ENCODE measurements at places on chromosomes 2 and 18.

GRCh38 chr2:182907081-182907830 lies 40.8 kb upstream of the FRZB start:
- DNase-seq = no peak

DNA sequence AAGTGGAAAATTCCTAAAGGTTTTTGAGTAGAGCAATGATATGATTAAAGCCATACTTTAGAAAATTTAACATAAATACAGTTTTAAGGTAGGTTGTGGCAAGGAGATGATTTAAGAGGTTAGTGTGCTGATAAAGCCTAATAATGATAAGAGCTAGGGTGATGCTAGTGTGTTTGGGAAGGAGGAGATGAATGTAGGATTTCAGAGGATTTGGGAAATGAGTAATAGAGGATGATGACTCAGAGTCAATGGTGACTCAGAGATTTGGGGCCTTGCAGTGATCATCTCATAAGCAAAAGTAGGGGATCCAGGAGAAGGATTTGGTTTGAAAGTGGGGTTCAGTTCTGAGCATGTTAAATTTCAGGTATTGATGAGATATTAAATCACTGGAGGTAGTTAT lies 23.3 kb downstream of the STAMBP start:
- peak; percentile 69 for DNase-seq

DNA sequence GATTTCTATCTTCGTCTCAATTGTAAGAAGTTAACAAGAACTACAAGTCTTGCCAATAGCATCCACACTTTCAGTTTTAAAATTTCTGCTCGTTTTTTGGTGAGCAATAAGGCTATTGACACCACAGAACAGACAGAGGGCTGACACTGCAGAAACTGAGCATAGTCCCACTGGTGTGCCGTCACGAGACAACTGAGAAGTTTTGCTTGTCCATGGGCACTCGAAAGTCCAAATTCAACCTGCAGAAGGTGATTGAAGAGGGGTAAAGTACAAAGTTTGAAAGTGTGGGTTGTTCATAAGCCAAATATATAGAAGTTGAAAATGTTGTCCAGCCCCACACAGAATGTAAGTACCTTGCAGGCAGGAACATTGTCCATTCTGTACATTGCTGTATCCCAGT lies 63.8 kb upstream of the SP3 start:
- DNase-seq = no peak

- no peak for DNase-seq
Measured at GRCh38 chr2:76478266-76479035, 767.7 kb upstream of the GCFC2 start.

DNA sequence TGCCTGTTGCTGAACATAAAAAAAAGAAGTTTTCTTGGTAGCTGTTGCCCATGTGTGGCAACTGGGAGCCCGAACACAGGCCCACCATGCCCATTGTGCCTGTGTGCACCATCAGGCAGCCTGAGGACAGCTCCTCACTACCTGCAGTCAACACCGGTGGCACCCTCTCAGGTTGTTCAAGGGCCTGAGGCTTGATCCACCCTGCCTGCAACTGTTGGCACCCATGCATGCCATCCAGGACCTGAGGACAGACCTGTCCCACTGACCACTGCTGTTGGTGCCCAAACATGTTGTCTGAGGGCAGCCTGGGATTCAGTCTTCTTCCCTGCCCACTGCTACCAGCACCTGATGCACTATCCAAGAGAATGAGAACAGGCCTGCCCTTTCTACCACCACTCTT lies 661.1 kb upstream of the ZNF804A start:
- DNase-seq = no peak

GRCh38 chr2:235852526-235852920 lies 315.7 kb downstream of the GBX2 start:
- no peak for DNase-seq

DNA sequence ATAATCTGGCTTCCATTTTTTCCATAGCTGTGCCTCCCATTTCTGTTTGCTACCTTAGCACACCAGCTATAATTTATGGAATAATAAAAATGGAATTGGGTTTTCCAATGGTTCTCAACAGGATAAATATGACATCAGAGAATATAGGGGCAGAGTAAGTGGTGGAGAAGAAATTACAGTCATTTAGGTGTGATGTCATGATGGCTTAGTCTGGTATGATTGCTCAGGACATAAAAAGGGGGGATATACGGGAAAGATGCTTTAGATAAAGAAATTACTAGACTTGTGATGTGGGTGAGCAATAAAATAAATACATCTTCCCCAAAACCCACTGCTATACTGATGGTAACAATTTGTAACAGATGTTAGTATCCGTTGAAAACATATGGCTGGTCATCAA lies 21.6 kb upstream of the KIF5C start:
- no peak for DNase-seq

GRCh38 chr2:39223909-39224308 lies 19.9 kb downstream of the CDKL4 start:
- no peak for DNase-seq

- DNase-seq = no peak
Measured at GRCh38 chr2:26560892-26561291, 80.3 kb downstream of the CIB4 start.

- peak; percentile 70 for DNase-seq
Measured at GRCh38 chr2:111632661-111633060, 251.3 kb downstream of the ANAPC1 start.

DNA sequence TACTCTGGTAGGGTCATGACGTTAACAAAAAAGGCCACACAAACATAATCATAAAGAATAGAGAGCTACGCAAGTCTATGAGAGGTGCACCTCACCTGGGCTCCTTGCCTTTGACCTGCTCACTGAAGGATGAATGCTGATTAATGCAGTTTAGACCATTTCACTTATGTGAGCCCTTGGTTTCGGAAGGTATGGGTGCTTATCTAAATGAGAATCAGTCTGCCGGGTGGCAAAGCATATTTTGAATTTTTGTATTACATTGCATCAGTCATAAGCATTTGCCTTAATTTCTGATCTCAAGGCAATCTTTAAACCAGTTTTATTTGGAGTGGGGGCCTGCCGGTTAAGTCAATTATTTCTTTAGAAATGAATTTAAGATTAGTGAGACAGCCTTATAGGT lies 42.8 kb downstream of the SLC9A4 start:
- no peak for DNase-seq

- DNase-seq = no peak
Measured at GRCh38 chr2:173030561-173031490, 44.8 kb upstream of the MAP3K20 start.

DNA sequence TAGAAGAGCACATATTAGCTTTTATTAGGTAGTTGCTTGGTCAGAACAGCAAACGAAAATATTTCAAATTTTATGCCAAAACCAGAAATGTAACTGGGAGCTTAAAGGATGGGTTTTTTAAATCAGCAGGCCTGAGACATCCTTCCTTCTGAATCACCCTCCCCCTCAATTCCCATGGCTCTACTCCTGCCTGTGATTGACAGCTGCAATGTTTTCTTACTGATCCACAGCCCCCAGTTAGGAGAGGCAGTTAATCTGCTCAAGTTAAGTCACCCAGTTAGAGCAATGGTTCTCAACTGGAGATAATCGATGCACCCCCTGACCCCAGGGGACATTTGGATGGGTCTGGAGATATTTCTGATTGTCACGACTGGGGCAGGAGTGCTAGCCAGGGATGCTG lies 24.9 kb downstream of the KCTD18 start:
- DNase-seq = no peak

DNA sequence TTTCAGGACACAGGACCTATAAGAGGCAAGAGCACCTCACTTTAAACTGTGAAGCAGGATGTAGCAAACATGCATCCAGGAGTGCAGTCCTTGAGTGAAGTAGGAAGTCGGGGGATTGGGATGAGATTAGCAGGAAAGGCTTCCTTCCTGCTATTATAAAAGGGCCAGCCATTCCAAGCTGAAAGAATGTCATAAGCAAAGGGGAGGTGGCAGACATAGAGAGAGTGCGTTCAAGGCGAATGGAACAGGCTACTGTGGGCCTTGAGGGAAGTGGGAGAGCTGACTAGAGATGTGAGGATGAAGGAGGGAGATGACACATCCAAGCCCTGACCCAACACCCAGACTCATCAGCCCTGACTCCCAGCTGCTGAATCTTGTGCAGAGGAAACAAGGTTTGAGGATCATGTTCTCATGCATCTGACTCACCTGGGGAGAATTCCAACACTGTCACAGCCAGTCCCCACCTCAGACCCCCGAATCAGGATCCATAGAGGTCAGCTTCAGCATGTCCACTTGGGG lies 63.9 kb downstream of the GYPC start:
- DNase-seq = no peak

DNA sequence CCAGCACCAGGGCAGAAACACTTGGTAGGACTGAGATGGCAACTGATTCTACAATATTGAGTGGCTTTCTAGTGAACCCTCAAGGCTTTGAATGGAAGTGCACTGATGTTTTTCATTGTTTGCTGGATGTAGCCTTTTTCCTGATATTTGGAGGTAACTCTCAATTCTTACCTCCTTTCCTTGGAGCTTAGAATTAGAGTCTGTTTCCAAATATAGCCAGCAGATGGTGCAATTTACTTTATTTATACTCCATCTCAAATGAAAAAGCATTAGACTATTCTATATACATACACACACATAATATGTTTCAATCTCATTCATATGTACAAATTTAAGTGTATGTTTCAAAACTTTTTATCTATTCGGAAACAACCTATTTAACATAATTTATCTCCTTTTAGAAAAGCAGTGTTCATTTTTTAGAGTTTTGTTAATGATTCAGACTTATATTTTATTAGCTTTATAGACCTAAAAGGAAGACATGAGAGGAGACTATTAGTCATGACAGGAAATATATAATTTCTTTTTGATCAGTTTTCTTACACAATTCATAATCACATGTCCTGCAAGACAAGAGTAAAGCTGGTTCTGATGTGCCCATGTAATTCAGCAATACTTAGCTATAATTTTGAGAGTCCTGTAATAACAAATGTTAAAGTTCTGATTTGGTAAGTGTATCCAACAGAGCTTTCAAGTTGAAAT lies 124.8 kb downstream of the NUP35 start:
- peak; percentile 23 for DNase-seq

DNA sequence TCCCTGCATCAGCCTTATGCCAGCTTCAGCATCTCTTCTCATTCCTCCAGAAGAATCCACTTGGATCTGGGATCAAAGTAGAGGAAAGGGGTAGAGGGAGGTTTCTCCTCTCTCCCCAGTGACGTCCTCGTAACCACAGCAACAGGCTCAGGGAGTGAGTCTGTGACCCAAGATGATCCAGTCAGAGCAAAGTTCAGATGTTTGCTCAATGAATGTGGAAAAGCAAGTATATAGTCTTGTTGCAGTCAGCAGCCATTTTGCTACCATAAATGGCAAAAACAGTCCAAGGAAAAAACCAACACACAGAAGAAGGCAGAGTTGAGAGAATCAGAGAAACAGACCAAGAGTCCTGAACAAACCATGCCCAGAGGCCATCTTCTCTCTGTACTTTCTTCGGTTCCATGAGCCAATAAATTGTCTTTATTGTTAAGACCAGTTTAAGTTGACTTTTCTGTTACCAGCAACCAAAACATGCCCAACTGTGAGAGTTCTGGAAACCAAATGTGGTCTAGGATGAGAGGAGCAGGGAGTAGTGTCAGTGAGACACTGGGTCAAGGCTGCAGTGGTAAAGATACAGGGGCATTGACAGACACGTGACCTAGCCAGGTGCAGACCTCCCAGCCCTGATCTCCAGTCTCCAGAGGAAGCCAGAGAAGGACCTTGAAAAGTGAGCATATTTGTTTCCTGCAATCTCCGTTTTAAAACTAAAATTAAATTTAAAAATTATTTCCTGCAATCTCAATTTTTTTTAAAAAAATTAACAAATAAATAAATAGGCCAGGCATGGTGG lies 3.2 kb upstream of the CXCR1 start:
- no peak for DNase-seq

DNA sequence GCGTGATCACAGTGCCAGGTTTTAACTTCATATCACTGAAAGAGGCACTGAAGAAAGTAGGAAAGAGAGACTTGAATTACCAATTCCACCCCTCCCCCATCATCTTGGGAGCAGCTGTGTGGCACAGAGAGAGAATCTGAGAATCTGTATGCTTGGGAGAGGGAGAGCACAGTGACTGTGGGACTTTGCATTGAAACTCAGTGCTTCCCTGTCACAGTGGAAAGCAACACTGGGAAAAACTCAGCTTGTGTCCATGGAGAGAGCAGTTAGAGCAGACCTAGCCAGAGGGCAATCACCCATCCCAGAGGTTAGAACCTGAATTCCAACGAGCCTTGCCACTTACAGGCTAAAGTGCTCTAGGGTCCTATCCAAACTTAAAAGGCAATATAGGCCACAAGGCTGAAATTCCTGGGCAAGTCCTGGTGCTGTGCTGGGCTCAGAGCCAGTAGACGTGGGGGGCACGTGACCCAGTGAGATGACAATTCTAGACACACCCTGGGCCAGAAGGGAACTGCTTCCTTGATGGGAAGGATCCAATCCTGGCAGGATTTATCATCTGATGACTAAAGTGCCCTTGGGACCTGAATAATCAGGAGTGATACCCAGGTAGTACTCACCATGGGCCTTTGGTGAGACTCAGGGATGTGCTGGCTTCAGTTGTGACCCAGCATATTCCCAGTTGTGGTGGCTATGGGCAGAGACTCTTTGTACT lies 15.5 kb upstream of the ABCB11 start:
- no peak for DNase-seq

- DNase-seq = peak; percentile 79
Measured at GRCh38 chr2:6826081-6826913, 39.4 kb downstream of the CMPK2 start.

DNA sequence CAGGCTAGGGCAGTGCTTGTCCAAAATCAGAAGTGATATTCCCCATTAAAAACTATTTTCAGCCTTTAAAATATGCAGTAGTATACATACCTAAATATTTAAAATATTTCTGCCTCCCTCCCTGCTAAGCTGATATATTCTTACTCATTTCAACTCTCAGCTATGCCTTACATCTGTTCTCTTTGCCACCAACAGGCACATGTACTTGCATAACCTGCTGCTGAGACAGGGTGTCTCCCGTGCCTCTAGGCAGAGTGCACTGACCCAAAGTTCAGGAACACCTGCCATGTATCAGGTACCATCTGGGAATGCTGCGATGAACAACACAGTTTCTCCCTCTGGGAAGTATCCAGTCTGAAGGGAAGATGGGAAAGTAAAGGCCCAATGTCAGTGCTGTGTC lies 91.7 kb downstream of the STK39 start:
- no peak for DNase-seq

DNA sequence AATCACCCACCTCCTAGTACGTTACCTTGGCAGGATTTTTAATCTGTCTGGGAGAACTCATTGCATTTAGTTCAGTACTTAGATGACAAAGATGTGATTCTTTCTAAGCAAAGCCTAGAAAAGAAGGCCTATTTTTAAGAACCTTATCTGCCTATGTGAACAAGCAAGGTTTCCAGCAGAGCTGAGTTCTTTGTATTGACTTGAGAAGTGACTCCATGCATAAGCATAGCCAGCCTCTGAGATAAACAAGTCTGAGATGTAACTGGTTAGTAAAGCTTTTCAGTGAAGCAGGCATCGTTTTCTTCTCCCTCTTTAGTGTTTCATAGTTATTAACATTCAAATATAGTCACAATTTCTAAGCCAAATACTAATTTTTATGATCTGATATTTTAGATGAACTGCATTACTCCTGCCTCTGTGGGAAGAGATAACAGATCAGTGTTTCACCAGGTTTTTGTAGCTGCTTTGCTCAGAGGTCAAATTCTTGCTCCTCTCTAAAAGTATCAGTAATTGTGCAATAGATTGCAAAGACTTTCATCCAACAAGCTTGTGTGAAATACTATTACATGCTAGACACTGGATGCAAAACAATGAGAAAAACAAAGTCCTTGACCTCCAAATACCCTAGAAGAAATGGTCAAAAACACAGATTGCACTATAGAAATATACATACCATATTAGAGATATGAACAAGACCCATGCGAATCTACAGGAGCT lies 107.8 kb downstream of the MBD2 start:
- no peak for DNase-seq
